Activated T-cell treated with anti-CD3 and anti-CD28 coated beads, Interleukin-2, amount 50 U/mL, for 48 hours (primary cell): ENCODE measurements at places on chromosomes 5 and 9.

DNA sequence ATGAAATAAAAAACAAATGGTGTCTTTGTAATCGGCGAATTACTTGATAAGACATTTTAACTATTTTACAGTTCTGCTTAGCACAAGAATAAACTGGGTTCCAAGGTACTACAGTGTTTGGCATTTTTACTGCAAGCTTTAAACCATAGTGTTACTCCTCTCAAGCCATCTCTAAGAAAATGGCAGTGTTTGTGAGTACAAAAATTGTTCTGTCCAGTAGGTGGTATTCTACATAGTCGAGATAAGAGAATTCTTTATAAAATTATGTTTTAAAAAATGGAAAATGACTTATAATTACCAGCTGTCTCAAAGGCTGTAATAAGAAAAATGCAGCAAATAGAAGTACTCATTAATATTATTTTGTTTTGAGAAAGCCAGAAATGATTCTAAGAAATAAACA, 3.2 kb downstream of the SMIM15 start:
- no peak for DNase-seq

DNA sequence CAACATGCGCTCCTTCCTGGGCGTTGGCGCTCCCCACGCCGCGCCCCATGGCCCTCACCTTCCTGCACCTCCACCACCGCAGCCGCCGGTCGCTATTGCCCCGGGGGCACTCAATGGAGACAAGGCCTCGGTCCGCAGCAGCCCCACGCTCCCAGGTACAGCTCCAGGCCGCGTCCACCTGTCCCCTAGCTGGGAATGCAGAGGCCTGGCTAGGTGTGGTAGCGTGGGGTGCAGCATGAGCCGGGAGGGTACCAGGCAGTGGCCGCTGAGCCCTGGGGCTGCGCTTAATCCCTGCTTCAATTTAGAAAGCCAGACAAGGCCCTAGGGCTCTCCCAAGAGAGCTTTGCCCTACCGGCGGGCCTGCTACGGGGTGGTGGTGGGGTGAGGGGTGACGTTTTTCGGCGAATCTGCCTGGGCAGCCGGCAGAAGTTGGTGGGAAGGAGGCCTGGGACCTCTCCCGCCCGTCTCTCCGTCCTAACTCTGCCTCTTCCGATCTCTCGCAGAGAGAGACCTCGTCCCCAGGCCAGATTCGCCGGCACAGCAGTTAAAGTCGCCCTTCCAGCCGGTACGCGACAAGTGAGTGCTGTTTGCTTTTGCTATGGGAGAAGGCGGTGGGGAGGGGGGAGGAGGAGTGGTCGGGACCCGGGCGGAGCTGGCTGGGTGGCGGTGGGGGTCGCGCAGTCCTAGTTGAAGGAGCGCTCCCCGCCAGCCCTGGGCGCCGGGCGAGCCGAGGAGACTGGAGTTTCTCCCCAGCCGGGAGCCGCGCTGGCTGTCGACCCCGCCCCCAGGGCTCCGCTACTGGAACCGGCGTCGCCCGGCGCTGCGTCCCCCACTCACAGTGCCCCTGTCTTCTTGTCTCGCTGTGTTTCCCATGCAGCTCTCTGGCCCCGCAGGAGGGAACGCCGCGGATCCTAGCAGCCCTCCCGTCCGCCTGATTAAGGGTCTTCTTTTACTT, 4.8 kb downstream of the IRX1 start:
- no peak for DNase-seq

- DNase-seq = no peak
Observed at GRCh38 chr9:4206718-4207117, 93.2 kb downstream of the GLIS3 start.

DNA sequence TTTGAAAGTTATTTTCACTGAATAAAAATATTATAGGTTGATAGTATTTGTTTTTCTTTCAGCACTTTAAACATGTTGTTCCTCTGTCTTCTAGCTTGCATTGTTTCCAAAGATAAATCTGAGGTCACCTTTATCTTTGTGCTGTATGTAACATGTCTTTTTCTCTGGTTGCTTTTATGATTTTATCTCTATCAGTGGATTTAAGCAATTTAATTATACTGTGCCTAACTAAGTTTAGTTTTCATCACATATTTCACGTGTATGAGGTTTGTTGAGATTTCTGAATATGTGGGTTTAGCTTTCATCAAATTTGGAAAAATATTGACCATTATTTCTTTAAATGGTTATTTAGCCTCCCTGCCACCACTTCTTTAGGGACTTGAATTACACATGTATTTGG, 214.5 kb downstream of the SNX18 start:
- DNase-seq = no peak

DNA sequence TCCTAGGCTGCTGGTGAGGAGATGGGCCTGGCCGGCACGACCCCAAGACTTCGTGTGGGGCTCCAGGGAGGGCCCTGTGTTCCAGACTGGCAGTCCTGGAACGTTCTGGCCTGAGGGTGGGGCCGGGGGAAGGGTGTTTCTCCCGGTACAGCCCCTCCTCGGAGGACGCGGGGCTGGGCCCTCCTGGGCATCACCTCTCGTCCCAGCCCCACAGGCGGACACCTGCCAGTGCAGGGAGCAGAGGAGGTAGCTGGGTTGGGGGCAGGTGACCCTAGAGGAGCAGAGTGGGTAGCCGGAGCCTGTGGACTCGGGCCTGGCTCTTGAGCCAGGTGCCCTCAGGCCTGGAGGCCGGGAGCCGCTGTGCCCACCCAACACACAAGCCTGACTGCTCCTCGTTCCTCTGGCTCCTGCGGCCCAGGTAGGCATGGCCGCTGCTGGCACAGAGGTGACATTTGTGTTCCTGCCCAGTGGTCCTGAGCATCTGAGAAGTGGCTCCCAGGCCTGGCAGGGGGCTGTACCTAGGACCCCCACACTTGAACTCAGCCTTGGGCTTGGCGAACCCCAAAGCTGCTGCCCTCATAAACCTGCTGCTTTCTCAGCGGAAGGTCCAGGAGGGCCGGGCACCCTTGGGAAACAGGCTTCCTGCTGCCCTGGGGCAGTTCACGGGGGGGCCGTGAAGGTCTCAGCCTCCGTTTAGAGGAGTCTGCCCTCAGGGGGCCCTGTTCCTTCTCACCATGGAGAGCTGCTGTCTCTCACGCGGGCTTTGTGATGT, 817 bp downstream of the SLC6A19 start:
- DNase-seq = no peak

GRCh38 chr5:141411575-141411974, 1.2 kb upstream of the PCDHGA10 start:
- DNase-seq = no peak

DNA sequence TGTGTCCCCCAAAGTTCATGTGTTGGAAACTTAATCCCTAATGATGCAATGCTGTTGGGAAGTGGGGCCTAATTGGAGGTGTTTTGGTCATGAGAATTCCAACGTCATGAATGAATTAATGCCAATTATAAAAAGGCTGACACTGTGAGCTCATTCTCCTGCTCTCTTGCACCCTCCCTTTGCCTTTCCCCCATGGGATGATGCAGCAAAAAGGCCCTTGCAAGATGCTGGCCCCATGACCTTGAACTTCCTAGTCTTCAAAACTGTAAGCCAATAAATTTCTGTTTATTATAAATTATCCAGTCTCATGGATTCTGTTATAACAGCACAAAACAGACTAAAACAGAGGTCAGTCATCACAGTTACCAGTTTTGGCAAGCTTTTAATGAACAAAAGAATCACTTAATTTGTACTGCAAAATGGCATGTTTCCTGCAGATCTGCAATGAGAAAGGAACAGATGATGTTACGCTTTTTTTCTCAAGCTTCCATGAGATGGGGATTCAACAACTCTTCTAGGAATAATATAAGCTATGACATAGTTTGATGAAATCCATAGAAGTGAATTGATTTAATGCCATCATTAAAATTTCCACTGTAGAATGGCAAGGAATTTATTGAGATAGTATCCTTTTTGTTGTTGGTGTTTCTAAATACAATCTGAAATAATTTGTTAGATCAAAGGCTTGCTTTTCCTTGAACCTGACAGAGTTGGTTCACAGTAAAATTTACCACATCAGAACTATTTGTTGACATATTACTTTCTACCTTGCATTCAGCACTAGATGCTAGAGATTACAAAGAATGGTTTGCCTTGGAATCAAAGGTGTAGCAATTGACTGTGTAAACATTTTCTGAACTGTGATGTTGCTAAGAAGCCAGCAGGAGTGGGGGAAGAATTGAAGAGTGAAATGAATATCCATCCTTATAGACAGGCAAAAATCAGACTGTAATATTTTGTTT, 29.3 kb upstream of the RFK start:
- DNase-seq = no peak

DNA sequence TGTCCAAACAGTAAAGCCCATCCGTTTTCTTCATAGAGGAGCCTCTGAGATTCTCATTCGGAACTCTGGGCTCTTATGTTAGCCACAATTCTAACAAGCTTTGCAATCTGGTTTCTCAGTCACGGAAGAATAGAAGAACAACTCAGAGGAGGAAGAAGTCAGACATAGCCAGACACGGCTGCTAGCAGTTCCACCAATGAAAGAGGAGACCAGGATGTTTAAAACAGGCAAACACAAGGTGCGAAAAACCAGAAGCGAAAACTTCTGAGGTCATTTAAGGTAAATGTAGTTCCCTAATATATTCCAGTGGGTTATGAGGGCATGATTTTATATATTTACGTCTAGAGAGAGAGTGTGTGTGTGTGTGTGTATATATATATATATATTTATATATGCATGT, 34.1 kb upstream of the GDNF start:
- no peak for DNase-seq

GRCh38 chr9:8157683-8158324, 358.2 kb upstream of the DMAC1 start:
- DNase-seq = no peak

GRCh38 chr5:21802869-21803490, 1050.2 kb downstream of the CDH12 start:
- DNase-seq = no peak
